T-cell (primary cell): ENCODE measurements at places on chromosomes 5 and 9. TPM values are rescaled to one million over a fixed set of nuclear protein-coding genes. Genes with fewer than 3 reads are reported as not detected.
A peak's percentile ranks its signal among the peaks of the same experiment; 100 is the strongest.

DNA sequence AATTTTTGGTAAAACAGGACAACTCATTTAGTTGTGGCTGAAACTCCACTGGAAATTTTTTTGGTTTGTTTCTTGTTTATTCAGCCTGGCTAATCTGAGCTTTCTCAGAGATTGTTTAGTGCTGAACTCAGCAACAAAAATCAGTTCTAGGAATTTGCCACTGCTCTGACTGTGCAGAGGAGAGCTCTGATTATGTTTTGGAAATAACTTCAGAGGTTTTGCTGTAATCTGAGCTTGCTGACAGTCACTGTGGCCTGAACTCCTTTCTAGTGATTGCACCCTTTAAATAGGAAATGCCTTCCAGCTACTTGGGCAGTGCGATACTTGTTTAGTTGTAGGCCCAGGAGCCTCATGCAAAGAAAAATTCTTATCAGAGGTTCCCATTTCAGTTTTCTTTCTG lies 60.2 kb downstream of the OSTF1 start:
- no peaks in the 10 kb centered on the region for H3K36me3 ChIP-seq
- H3K4me1 ChIP-seq: peaks cover 59% of the 10 kb centered on the region
- H3K4me3 ChIP-seq: no peak overlapping the region
- peak overlapping the region; percentile 66 for H3K27ac ChIP-seq

The SLC6A3 gene
- not detected for total RNA-seq

DNA sequence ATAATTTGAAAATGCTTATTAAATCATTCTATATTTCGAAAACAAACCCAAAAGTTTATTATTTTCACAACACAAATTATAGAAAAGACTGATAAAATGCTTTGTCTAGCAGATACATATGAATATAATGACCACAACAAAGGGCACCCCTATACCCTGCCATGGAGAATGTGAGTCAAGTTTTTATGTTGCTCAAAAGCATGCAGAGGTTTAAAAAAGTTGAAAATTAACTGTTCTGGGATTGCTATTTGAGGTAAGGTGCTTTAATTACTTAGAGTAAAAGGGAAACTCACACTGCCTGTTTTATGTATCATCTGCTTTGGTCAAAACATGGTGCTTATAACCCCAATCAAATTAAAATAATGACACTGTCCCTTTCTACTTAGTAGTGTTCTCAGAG lies 41.0 kb downstream of the MLANA start:
- no peak overlapping the region for H3K4me3 ChIP-seq
- H3K27ac ChIP-seq: no peak overlapping the region
- H3K27me3 ChIP-seq: no peaks in the 10 kb centered on the region

DNA sequence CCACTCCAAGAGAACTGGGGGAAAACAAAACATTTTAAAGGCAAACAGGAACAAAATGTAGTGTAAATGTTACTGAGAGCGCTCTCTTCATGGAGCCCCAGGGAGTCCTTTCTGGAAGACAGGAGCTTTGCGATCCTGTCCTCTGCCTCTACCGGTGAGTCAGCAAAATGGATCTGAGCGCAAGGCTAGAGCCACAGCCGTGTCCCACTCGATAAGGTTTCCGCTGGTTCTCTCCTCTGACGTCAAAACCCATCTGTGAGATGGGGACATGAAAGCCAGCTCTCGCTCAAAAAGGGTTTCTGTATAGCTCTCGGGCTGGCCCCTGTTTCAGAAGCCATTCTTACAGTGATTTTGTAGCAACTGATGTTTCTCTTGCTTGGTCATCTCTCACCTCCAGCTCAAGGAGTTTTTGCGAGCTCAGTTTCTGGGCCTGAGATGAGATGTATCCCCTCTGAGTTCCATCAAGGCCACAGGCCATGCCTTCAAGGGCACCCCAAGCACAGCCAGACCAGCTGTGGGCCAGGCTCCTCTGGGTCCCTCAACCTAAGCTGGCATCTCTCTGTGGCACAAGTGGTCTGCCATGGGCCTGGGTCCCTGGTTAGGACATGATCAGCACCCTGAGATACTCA lies 101.6 kb downstream of the FSTL4 start:
- no peaks in the 10 kb centered on the region for H3K36me3 ChIP-seq
- no peak overlapping the region for H3K27ac ChIP-seq
- H3K4me3 ChIP-seq: no peak overlapping the region

DNA sequence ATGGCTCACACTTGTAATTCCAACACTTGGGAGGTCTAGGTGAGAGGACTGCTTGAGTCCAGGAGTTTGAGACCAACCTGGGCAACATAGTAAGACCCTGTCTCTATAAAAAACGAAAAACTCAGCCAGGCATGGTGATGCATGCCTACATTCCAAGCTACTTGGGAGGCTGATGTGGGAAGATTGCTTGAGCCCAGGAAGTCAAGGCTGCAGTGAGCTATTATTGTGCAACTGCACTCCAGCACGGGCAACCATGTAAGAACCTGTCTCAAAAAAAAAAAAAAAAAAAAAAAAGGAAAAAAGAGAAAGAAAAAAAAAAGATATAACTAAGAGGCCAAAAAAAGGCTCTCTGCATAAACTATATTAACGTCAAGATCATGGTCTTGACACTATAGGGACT lies 27.3 kb downstream of the GIN1 start:
- H3K27me3 ChIP-seq: no peaks in the 10 kb centered on the region
- peaks cover 8% of the 10 kb centered on the region for H3K36me3 ChIP-seq
- no peak overlapping the region for H3K4me3 ChIP-seq

The FAM221B gene
- not detected for total RNA-seq

The LCN9 gene
- not detected for total RNA-seq

The MSX2 gene
- not detected for total RNA-seq

DNA sequence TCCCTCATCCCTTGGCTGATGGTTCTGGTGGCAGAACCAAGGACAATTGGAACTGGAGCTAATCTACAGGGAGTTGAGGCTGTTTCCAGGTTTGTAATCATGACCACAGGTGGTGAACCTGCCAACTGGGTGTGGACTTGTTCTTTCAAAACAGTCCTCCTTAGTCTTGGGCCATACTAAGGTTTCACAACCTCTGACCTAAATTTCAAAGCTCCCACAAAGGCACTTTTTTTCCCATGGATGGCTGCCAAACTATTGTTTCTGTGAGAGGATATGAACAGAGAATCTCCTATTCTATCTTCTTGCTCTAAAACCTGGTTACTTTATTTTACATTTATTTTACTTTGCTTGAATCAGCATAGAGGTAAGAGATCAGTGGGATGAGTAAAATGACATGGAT lies 106.5 kb upstream of the IZUMO3 start:
- no peak overlapping the region for H3K27ac ChIP-seq
- H3K4me1 ChIP-seq: no peaks in the 10 kb centered on the region
- no peaks in the 10 kb centered on the region for H3K27me3 ChIP-seq
- DNase-seq: no peak
- H3K36me3 ChIP-seq: no peaks in the 10 kb centered on the region

The ZNF608 gene
- total RNA-seq: 1.3 TPM
